ENCODE measurements at places on chromosomes 7 and 10.

GRCh38 chr10:72267819-72268399 is 5.8 kb upstream of the DDIT4 start:
- H3K4me3 ChIP-seq, result no peak overlapping the region
- H3K27me3 ChIP-seq, result no peaks in the 10 kb centered on the region
- no peak for DNase-seq
- no peak overlapping the region for H3K27ac ChIP-seq

DNA sequence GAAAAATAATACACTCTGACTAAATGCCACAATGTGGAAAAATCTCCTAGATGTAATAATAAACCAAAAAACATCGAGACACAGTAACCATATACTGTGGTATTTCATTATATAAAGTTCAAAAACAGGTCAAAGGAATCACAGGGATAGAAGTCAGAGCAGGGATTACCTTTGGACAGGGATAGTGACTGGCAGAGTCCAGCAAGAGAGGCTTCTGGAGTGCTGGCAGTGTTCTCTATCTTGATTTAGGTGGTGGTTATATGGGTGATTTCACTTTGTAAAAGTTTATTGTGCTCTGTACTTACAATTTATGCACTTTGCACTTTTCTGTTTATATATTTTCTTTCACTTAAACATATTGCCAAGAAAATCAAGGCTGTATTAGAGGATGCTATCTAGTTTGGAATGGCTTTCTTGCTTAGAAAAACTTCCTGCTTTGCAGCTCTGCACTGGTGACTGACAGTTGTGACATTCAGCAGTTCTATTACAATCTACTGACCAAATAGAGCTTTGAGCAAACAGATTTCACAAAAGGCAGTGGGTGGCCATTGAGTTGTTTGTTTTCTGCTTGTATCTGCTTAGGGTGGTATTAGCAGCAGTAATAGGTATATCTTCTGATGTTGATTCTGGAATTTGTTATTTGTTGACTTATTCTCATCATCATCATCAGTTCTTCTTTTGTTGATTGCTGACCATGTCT is 263.6 kb upstream of the LRGUK start:
- H3K4me1 ChIP-seq, result peaks cover 4% of the 10 kb centered on the region
- H3K4me3 ChIP-seq, result no peak overlapping the region
- H3K27ac ChIP-seq, result no peak overlapping the region
- no peaks in the 10 kb centered on the region for H3K36me3 ChIP-seq
- no peaks in the 10 kb centered on the region for H3K27me3 ChIP-seq

DNA sequence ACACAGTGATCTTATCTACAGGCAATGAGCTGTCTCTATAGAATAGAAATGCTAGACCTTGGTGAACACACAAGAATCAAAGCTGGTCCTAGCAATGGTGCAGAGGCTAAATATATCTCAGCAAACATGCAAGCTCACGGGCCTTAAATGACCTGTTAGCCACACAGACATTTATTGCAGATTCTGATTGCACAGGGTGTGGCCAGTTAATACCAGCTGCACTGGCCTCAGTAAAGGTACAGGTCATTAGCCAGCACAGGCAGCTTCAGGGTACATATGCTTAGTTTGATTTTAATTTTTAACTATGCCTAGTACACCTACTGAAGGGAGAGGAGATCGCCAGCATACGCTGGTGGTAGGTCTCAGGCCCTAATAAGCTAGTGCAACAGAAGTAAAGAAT is 265.4 kb upstream of the DGKB start:
- no peak for DNase-seq
- H3K4me3 ChIP-seq, result no peak overlapping the region
- no peaks in the 10 kb centered on the region for H3K4me1 ChIP-seq
- H3K36me3 ChIP-seq, result no peaks in the 10 kb centered on the region
- H3K27ac ChIP-seq, result no peak overlapping the region

DNA sequence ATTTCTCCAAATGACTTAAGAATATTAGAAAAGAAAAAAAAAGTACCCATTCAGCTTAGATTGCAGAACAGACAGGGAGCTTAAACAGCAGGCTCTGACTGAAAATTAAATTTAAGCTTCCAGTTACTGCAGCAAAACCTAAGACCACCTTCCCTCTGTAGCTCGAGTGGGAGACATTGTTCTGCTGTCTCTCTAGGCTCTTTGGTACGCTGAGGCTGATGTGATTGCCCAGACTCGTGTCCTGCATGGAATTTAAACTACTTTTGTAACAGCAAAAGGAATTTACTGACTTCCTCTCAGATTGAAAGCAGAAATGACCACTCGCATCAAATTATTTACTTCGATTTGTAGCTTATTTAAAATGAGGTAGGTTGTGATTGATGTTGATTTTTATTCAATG is 124.6 kb downstream of the LRRTM3 start:
- H3K4me1 ChIP-seq, result no peaks in the 10 kb centered on the region
- H3K27me3 ChIP-seq, result no peaks in the 10 kb centered on the region
- no peaks in the 10 kb centered on the region for H3K36me3 ChIP-seq
- no peak overlapping the region for H3K4me3 ChIP-seq

DNA sequence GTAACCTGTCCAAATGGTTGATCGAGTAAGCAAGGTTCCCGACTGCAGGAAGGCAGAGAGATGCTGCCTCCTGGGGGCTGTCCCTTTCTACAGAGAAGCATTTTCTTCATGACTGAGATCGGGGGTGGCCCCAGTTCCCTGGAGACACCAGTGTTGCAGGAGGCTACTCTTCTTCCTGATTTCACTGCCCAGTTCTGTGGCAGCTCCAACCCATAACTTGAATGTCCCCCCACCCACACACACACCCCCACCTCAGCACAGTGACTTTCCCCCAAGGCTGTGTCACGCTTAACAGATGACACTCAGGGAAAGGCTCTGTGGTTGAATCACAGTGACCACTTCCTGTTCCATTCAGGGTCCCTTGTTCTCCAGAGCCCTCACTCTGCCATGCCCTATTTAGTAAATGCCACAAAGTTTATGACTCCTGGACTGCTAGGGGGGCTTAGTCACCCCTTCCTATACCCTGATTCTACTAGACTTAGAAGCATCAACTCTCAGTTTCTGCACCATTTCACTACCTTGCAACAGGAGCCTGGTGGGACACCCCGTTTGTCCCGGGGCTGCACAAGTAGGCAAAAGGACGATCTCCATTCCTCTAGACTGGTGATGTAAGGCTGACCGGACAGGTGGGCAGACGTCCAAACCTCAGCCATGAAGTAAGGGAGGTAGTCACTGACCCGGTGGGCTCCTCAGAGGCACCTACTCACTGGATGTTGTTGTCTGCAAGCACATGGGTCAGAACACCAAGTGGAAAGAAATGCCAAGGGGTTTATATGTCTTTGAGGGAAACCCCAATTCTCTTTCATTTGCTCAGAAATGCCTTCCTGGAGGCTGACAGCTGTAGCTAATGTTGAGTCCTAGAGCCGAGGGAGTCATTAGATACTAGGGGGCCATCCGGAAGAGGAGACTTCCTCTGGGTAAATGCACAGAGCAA is 31.3 kb upstream of the SMC3 start:
- H3K4me3 ChIP-seq, result no peak overlapping the region
- H3K4me1 ChIP-seq, result no peaks in the 10 kb centered on the region
- no peaks in the 10 kb centered on the region for H3K27me3 ChIP-seq
- H3K36me3 ChIP-seq, result no peaks in the 10 kb centered on the region
- no peak overlapping the region for H3K27ac ChIP-seq

DNA sequence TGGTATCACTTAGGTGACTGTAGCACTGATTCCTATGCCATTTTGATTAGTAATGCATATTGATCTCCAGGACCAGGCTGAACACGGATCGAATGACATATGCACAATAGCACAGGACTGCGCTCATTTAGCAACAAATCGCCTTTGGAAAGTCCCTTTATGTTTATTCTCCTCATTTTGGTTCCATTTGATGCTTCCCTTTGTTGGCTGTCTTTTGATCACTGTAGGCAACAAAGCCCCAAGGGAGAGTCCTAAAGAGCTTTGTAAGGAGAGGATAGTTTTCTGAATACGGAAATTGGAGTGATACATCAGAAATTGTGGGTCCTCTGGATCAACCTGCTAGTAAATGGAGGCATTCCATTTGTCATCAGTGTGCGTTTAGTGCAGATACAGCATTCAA is 1111.4 kb downstream of the SORCS1 start:
- H3K36me3 ChIP-seq, result no peaks in the 10 kb centered on the region
- DNase-seq, result no peak
- no peaks in the 10 kb centered on the region for H3K4me1 ChIP-seq
- H3K27ac ChIP-seq, result no peak overlapping the region
- H3K27me3 ChIP-seq, result no peaks in the 10 kb centered on the region

DNA sequence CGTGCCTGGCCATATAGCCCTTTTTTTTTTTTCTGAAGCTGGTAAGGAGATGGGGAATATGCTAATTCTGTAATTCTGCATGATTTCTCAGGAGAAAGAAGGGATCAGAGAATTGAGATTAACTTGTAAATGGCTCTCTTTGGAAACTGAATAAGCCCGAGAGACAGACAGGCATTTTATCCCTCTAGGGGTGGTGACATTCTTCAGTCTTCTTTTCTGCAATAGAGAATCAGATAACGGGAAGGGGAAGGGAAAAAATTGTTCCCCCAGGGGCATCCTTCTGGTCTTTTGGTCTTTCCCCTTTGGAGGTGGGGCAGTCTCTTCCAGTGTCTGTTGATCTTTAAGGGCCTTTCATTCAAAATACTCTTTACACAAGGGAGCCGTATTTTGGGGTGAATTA is 34.2 kb downstream of the HK1 start:
- no peak overlapping the region for H3K4me3 ChIP-seq
- no peak overlapping the region for H3K27ac ChIP-seq
- no peaks in the 10 kb centered on the region for H3K27me3 ChIP-seq
- no peak for DNase-seq
- H3K36me3 ChIP-seq, result no peaks in the 10 kb centered on the region

- no peaks in the 10 kb centered on the region for H3K27me3 ChIP-seq
- H3K27ac ChIP-seq, result no peak overlapping the region
- no peak overlapping the region for H3K4me3 ChIP-seq
- no peak for DNase-seq
- H3K36me3 ChIP-seq, result no peaks in the 10 kb centered on the region
- H3K4me1 ChIP-seq, result no peaks in the 10 kb centered on the region
Observed at GRCh38 chr7:123929107-123929506, 4.1 kb downstream of the SPAM1 start.

DNA sequence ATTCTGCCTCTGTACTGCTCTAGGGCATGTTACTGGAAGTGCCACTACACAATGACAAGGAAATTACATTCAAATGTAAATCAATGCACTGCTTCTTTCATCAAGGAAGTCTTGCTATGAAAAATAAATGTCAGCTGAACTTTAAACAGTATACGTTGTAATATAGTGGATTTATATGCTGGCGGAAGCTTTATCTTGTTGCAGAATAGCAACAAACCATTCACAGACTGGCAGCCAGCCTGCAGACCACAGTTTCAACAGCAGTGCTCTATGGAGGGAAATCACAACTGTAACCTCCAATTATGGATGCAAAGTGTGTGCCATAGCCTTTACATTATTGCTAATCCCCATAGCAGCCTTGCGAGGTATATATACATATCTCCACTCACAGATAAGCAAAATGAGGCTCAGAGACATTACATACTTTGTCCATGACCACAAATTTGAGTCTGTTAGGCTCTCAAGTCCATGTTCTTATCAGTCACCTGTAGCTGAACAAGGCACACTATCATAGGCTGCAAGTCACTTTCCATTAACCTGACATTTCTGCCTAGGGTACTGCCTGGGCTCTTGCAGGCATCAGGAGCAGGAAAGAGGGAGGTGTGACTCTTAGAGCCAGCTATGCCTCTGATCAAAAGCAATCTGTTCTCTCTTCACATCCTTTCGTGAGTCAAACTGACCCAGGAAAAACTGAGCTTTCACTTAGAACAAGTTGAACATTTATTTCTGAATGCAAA is 22.6 kb downstream of the COL28A1 start:
- H3K36me3 ChIP-seq, result no peaks in the 10 kb centered on the region
- no peaks in the 10 kb centered on the region for H3K27me3 ChIP-seq
- H3K27ac ChIP-seq, result no peak overlapping the region
- DNase-seq, result no peak

DNA sequence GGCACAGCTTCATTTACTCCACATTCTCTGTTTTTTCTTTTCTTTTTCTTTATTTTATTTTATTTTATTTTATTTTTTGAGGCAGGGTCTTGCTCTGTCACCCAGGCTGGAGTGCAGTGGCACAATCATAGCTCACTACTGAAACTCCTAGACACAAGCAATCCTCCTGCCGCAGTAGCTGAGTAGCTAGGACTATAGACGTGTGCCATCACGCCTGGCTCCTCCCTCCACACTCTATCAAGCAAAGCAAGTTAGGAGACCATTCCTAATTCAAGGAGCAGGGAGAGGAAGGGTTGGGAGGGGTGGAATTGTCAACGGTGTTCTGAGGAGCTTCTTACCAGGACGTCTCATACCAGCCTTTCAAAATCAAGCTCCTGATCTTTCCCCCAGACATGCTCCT is 52.4 kb downstream of the OAT start:
- no peaks in the 10 kb centered on the region for H3K27me3 ChIP-seq
- H3K27ac ChIP-seq, result no peak overlapping the region
- H3K4me3 ChIP-seq, result no peak overlapping the region

DNA sequence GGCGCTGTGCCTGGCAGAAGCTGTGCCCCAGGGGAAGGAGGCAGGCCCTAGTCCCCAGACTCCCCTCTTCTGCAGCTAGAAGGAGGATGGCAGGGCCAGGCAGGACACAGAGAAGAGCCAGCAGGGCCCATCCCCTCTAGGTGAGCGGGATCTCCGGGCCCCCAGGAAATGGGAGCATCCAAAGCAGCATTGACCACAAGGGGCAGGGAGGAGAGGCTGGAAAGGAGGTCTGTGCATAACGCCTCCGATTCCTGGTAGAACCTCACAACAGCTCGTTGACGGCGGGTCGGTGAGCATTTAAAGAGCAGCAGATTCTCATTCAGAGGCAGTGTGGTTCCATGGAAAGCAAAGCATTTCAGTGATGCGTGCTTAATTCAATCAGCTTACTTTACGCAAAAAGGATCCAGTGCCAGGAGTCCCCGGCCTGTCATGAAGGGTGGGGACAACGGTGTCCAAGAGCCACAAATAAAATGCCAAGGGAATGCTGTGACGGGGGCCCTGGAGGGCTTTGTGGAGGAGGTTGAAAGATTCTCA is 41.0 kb downstream of the CLRN3 start:
- no peak for DNase-seq
- H3K36me3 ChIP-seq, result no peaks in the 10 kb centered on the region

- H3K27me3 ChIP-seq, result no peaks in the 10 kb centered on the region
- no peaks in the 10 kb centered on the region for H3K36me3 ChIP-seq
- H3K27ac ChIP-seq, result no peak overlapping the region
- H3K4me3 ChIP-seq, result no peak overlapping the region
- no peak for DNase-seq
Observed at GRCh38 chr10:80416479-80417098, 8.2 kb downstream of the PRXL2A start.
